Head of caudate nucleus (tissue), 42 donors: ENCODE measurements at places on chromosomes 6 and 20.

GRCh38 chr6:26478985-26479278 is 21.2 kb upstream of the BTN1A1 start:
- no peak for DNase-seq

DNA sequence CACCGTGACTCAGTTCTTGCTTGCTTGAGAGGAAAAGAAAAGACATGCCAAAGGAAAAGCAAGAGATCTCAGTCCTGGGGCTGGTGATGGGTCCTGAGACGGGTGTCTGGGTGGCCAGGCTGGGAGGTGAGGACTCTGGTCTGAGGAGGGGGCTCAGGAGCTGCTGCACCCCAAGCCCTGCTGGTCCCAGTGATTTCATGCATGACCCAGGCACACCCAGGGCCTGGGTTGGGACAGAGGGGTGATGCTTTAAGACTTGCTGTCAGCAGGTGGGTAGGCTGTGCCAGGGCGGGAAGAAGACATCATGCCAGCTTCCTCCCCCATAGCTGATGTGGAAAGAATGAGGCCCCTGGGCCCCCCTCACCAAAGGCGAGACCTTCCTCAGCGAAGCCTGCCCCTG is 65.1 kb upstream of the PMEPA1 start:
- no peak for DNase-seq

DNA sequence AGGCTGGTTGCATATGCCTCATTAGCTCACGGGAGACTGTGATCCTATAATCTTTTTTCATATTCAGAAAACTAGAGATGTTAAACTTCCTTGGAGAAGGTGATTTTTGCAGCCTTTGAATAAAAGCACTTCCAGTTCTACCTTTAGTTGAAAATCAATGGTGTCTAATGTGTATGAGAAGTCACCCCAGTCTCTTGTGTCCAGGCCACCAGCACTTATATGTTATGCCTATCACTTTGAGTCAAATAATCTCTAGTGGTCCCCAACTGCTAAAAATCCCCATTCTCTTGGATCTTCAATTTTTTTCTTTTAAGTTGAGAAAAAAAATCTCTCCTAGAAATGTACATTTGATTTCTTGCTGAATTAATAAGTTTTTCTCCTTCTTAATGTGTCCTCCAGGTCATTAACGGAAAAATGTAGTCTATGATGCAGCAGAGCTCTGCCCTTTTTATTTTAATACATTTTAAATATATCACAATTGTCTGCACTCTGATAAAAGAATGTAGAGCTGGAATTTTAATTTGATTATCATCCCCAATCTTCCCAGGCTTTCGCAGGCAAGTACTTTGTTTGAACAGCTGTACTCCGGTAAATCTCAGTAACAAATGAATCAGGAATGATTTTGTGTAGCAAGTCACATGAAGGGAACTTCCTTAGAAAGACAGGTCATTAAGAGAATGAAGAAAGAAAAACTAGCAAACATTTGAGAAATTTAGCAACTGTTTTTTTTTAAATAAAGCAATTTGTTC is 147.0 kb downstream of the SOX4 start:
- DNase-seq = no peak

- no peak for DNase-seq
Observed at GRCh38 chr6:8157839-8158238, 55.5 kb upstream of the EEF1E1 start.

GRCh38 chr6:39923861-39924260 is 10.4 kb downstream of the MOCS1 start:
- DNase-seq = no peak

DNA sequence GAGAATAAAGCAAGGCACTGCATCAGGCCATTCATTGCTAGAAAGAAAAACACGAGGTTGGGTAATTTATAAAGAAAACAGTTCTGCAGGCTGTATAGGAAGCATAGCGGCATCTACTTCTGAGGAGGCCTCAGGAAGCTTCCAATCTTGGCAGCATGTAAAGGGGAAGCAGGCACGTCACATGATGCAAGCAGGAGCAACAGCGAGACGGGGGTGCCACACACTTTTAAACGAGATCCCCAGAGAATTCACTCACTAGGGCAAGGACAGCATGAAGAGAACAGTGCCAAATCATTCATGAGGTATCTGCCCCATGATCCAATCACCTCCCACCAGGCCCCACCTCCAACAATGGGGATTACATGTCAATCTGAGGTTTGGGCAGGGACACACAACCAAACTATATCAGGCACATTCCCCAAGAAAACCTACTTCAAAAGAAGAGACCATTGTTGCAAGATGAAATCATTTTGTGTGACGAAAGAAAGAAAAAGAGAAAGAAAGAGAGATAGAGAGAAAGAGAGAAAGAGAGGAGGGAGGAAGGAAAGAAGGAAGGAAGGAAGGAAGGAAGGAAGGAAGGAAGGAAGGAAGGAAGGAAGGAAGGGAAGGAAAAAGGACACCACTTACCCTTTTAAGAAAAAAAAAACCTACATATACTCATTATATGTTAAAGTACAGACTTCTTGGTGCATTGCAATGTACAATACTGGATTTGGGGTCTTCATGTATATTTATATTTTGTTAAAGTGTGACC is 95.9 kb upstream of the PLEKHG1 start:
- DNase-seq = no peak

DNA sequence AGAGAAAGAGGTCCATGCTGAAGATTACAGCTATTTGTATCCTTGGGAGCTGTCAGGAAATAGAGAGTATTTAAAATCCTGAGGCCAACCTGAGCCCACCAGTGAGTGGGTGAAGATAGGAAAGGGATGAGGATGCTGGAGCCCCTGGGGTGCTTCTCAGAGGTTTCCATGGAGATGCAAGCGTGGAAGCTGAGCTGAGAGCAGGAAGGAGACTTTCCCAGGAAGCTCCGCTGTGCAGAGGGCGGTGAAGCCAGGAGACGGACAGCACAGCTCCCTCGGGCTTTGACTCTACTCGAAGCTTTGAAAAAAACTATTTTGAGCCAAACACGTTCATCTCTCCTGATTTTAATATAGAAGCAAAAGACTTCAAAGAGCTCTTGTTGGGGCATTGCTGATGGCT is 222.1 kb downstream of the SMOC2 start:
- DNase-seq = no peak

DNA sequence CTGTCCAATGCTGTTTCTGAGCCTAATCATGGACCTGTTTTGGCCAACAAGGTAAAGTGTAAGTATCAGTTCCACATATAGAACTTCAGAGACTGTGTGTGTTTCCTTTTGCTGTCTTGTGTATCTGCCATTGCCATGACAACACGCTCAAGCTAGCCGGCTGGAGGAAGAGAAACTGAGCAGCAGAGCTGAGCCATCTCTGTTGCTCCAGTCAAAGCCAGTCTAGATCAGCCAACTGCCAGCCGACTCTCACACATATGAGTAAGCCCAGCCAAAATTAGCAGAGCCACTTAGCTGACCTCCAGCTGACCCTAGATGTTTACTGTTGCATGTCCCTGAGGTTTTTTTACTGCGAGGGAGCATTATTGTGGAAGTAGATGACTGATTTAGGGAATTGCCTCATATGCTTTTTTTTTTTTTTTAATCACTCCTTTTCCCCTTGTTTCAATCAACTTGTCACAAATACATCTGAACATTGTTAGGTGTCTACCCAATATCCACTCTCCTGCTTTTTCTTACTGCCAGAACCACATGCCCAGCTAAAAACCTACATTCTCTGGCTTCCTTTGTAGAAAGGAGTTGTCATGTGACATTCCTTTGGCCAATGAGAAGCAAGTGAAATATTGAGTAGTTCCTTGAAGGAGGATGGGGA is 304.3 kb upstream of the SUPT3H start:
- DNase-seq = no peak

DNA sequence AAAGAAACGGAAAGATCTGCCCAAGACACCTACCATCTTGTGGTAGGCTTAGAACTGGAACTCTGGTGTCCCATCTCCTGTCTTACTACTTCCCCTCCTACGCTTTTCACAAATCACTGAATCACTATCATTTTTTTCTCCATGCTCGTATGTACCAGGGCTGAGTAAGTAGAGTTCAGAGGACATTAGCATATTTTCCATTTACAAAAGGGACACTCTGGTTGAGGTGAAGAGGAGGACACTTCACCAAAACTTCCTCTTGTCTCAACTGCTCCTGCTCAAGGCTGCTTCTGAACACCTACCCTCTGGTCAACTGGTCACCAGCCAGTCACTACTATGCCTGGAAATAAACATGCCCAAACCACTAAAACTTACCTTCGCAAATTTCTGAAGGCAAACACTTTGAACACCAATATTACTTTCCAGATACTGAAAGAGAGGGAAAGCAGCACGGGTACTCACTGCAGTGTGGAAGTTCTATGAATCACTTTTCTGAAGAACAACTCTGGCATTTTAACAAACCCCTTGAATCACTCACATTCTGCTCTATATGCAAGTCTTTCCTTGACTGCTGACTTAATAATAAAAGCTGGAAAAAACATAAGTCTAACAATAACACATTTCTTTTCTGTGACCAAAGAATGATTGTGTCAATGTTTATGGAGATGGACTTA is 123.3 kb downstream of the INSM1 start:
- no peak for DNase-seq
